ENCODE measurements at places on chromosomes 12 and 14.

DNA sequence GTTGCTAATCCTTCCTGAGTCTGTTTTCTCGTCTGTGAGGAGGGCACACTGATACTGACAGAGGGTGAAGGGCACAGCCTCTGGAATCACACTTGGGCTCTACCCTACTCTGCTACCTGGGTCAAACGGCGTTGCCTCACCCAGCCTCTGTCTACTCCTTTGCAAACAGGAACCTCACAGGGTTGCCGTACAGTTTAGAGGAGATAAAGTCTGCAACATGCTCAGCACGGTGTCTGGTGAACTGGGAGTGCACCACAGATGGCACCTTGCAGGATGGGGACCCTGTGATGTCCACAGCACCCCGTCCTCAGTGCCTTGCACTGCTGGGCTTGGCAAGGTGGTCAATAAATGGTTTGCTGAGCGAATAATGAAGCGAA is 38.3 kb downstream of the TESC start:
- no peak for DNase-seq

DNA sequence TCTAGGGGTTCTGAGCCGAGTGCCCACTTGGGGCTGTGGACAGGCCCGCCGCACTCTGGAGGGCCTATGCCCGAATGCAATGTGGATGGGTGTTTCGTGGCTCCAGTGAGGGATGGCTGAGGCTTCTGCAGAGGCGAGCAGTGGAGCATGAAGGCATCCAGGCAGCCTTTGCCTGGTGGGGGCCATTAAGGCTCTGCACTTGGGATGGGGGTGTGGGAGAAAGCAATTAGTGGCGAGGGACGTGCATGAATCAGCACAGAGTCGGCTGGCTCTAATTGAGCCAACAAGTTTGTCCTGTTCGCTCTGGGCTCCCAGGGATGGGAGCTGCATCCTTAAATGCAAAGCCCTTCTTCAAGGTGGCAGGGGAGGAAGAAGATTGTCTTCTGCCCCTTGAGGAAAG is 346.9 kb upstream of the FKBP4 start:
- peak; percentile 24 for DNase-seq

- no peak for DNase-seq
These were observed 7.2 kb upstream of the ENDOU start for GRCh38 chr12:47732504-47732903.

DNA sequence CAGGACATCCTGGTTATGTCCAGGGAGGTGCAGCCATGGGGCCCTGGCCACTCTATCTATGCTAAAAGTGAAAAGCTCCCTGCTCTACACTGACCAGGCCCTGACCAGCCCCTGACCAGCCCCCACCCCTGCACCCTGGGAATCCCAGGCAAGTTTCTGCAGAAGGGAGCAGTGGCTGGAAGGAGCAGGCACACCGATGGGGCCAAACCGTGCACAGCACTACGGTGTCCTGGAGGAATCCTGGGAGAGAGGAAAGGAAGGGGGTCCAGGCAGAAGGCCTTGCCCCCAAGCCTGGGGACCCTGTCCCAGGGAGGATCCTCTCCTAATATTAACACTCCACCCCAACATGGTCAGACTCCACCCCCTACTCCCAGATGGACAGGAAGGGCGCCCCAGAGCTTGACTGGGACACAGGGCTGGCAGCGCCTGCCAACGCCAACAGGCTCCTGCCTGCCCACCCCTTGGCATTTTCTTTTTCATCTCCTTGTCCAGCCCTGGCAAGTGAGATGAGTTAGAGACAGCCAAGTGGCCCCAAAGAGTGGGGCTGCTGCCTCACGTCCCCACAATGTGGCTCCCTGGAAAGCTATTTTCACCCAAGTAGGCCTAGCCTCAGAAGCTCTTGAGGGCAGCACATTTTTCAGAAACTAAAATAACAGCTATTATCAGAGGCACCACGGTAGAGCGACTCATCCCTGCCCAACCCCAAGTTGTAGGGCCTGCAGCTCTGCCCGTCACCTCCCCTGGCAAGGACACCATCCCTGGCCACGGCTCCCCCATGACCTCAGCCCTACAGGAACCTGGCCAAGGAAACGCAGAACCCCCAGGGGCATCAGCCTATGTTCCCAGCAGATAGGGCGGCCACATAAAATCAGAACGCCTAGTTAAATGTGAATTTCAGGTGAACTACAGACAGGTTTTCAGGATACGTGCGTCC is 82.6 kb downstream of the SCARB1 start:
- no peak for DNase-seq

DNA sequence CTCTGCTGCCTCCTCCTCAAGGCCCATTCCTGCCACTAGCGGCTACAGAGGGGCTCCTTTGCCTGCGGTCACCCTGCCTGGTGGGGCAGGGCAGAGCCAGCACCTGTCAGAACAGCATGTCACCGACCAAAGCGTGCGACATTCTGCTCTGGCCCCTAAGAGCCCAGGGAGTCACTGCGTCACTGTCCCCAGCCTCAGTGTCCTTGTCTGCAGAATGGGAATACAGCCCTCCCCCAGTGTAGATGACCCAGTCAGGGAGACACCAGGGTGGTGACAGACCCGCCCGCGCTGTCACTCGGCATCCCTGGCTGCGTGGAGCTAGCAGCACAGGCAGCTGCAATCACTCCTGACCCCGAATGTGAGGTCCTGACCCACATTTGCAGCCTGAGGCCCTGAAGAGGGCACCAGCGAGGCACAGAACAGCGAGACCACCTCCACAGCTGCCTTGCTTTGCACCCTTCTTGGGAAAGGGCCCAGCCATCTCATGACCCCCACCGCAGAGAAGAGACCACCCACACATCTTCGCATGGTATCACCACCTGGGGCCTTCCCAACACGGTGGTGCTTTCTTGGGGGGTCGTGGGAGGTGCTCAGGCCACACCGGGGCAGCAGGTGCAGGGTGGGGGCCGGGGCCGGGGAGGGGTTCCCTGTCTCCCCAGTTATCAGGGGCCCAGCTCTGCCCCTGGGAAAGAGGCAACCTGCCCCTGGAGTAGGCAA is 2.5 kb downstream of the AHNAK2 start:
- DNase-seq = no peak

GRCh38 chr12:88057994-88058718 is 29.0 kb upstream of the C12orf50 start:
- no peak for DNase-seq
